ENCODE measurements at places on chromosomes 1 and 21. TPM values are rescaled to one million over a fixed set of nuclear protein-coding genes. Genes with fewer than 3 reads are reported as not detected.

DNA sequence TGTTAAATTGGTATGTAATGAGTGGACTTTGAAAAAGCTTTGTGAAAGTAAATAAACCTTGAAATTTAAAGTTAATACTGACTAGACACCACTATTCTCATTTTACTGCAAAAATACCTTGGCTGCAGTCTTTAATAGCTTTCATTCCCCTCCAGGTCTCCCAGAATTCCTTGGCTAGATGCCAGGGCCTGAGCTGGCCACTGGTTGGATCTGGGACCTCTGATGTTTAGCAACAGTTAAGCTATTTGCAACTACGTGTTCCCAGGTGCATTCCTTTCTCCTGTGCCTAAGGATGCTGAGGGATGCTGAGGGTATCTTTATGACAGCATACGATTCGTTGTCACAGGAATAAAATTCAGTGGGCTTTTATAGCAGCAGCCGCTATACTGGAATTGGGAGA lies 938.7 kb downstream of the TTLL7 start:
- no peak overlapping the region for H3K4me3 ChIP-seq
- no peaks in the 10 kb centered on the region for H3K4me1 ChIP-seq
- no peak overlapping the region for H3K27ac ChIP-seq
- no peaks in the 10 kb centered on the region for H3K27me3 ChIP-seq

DNA sequence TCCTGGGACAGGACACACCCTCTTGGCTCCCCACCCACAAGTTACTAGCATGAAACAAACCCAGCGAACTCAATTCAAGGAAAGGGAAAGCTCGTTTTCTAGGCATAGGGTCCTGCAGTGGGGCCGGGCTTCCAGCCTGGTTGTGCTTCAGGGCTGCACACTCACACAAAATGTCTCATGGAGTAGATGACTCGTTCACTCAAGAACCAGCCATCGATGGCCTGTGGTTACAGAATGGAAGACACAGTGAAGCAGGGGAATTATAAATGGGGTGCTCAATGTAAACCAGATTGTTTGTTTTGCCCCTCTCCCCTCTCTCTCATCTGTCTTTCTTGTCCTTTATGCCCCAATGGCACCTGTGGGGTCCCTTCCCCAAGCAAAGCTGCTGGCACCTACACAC lies 56.0 kb upstream of the COX20 start:
- no peak overlapping the region for H3K4me3 ChIP-seq
- DNase-seq, result no peak
- H3K27ac ChIP-seq, result no peak overlapping the region
- no peaks in the 10 kb centered on the region for H3K36me3 ChIP-seq
- H3K27me3 ChIP-seq, result no peaks in the 10 kb centered on the region

DNA sequence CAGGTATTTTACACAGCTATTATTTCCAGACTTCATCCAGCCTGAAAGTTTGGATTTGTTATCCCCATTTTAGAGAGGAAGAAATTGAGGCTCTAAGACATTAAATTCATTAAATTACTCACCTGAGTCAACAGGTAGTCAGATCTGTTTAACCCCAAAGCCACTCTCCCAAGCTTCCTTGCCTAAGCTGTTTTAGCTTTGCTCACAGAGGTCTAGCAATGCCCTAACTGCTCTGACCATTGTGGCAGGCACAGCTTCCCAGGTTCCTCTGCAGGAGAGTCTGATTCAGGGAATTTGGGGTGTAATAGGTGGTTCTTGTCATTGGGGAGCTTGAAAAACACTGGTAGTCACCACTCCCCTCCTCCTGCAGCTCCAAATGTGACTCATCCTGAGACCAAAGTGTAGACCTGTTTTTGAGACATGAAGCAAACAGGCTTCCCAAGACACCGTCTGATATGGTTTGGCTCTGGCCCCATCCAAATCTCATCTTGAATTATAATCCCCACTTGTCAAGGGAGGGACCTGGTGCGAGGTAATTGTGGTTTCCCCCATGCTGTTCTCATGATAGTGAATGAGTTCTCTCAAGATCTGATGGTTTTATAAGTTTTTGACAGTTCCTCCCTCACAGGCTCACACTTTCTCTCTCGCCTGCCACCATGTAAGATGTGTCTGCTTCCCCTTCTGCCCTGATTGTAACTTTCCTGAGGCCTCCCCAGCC lies 142.8 kb upstream of the DNAH14 start:
- no peak overlapping the region for H3K27ac ChIP-seq
- no peaks in the 10 kb centered on the region for H3K4me1 ChIP-seq
- no peaks in the 10 kb centered on the region for H3K36me3 ChIP-seq
- H3K27me3 ChIP-seq, result no peaks in the 10 kb centered on the region
- no peak overlapping the region for H3K4me3 ChIP-seq
- no peak for DNase-seq

- peak overlapping the region; percentile 70 for H3K27ac ChIP-seq
- DNase-seq, result no peak
- H3K27me3 ChIP-seq, result no peaks in the 10 kb centered on the region
- H3K36me3 ChIP-seq, result no peaks in the 10 kb centered on the region
- H3K4me1 ChIP-seq, result peaks cover 44% of the 10 kb centered on the region
Measured at GRCh38 chr21:43879348-43880110, 14.5 kb downstream of the AGPAT3 start.

DNA sequence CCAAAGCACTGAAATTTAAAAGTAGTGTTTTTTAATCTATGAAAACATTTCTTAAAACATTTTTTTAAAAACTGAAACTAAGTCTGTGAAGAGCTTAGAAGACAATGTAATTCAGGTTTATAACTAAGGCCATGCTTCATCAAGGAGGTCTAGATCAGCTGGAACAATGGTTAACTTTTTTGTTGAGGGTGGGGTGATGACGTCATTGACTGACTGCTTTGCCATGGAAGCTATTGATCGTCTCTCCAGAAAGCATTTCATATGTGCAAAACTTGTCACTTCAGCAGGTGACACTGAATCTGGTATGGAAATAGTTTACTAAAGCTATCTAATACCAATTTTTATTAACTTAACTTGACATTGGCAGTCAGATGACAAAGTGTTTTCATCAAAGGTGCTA lies 21.0 kb downstream of the RAVER2 start:
- no peaks in the 10 kb centered on the region for H3K4me1 ChIP-seq
- no peaks in the 10 kb centered on the region for H3K36me3 ChIP-seq
- no peak overlapping the region for H3K4me3 ChIP-seq
- no peaks in the 10 kb centered on the region for H3K27me3 ChIP-seq
- DNase-seq, result no peak

- peaks cover 6% of the 10 kb centered on the region for H3K4me1 ChIP-seq
- peak; percentile 86 for DNase-seq
- H3K36me3 ChIP-seq, result no peaks in the 10 kb centered on the region
- H3K27ac ChIP-seq, result no peak overlapping the region
- no peak overlapping the region for H3K4me3 ChIP-seq
Measured at GRCh38 chr1:93995837-93996536, 86.8 kb upstream of the GCLM start.

GRCh38 chr1:9084906-9085305 lies 15.5 kb upstream of the SLC2A5 start:
- DNase-seq, result peak; percentile 76
- no peaks in the 10 kb centered on the region for H3K4me1 ChIP-seq
- H3K27ac ChIP-seq, result no peak overlapping the region
- H3K36me3 ChIP-seq, result no peaks in the 10 kb centered on the region
- no peak overlapping the region for H3K4me3 ChIP-seq
- H3K27me3 ChIP-seq, result no peaks in the 10 kb centered on the region

Gene GPN2
- total RNA-seq, result 18.8 TPM
